ENCODE measurements at places on chromosomes 7 and 10.

GRCh38 chr10:103885617-103886016 is 30.2 kb upstream of the SH3PXD2A start:
- no peak for DNase-seq
- no peak overlapping the region for H3K27ac ChIP-seq
- H3K4me1 ChIP-seq: peaks cover 32% of the 10 kb centered on the region
- H3K36me3 ChIP-seq: peaks cover 85% of the 10 kb centered on the region
- H3K4me3 ChIP-seq: no peak overlapping the region
- no peaks in the 10 kb centered on the region for H3K27me3 ChIP-seq

GRCh38 chr10:2893158-2893845 is 174.0 kb upstream of the PFKP start:
- H3K27ac ChIP-seq: no peak overlapping the region
- H3K27me3 ChIP-seq: peaks cover 17% of the 10 kb centered on the region
- no peak for DNase-seq
- H3K4me1 ChIP-seq: peaks cover 17% of the 10 kb centered on the region
- no peaks in the 10 kb centered on the region for H3K36me3 ChIP-seq

- H3K27ac ChIP-seq: no peak overlapping the region
- H3K27me3 ChIP-seq: peaks cover 7% of the 10 kb centered on the region
- no peak overlapping the region for H3K4me3 ChIP-seq
- peaks cover 22% of the 10 kb centered on the region for H3K4me1 ChIP-seq
- no peaks in the 10 kb centered on the region for H3K36me3 ChIP-seq
Observed at GRCh38 chr7:114051871-114052331, 133.1 kb upstream of the PPP1R3A start.

DNA sequence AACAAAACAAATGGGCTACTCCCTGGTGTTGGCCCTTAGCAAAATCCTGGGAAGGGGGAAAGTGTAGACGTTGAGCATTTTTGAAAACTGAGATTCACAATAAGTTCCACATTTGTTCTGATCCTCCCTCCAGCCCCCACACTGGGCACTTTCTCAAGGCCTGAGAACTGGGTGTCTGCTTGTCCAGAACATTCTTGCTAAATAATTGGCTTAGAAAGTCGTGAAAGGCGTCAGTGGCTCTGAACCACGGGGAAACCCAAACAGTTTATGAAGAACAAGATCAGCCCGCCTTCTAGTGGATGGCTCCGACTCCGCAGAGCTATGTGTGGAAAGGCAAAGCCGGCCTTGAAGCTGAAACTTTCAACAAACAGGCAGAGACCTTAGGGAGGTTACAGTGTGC is 370.1 kb downstream of the PRPF18 start:
- H3K4me1 ChIP-seq: peaks cover 9% of the 10 kb centered on the region
- H3K4me3 ChIP-seq: no peak overlapping the region
- DNase-seq: no peak
- peaks cover 8% of the 10 kb centered on the region for H3K27me3 ChIP-seq
- H3K27ac ChIP-seq: no peak overlapping the region
